ENCODE measurements at places on chromosomes 5 and 9.

- no peak for DNase-seq
Measured at GRCh38 chr5:34533582-34534522, 122.3 kb upstream of the RAI14 start.

GRCh38 chr5:32574540-32575175 lies 10.7 kb upstream of the SUB1 start:
- no peak for DNase-seq

GRCh38 chr9:6564868-6565267 lies 80.7 kb downstream of the GLDC start:
- no peak for DNase-seq

DNA sequence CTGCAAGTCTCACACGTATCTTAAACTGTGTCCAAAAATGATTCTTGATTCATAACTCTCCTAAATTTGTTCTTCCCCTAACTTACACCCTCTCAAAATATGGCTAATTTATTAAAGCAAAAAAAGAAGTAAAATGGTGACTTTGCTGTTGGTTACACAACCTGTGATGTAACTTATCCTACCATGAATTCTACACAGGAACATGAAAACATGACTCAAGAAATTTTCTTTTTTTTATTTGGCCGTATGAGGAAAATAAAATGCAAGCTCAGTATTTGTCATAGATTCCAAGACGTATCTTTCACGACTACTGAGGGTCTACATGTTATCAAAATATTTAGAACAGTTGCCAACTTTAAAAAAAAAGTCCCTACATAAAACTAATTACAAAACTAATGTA lies 9.2 kb downstream of the LIFR start:
- no peak for DNase-seq

DNA sequence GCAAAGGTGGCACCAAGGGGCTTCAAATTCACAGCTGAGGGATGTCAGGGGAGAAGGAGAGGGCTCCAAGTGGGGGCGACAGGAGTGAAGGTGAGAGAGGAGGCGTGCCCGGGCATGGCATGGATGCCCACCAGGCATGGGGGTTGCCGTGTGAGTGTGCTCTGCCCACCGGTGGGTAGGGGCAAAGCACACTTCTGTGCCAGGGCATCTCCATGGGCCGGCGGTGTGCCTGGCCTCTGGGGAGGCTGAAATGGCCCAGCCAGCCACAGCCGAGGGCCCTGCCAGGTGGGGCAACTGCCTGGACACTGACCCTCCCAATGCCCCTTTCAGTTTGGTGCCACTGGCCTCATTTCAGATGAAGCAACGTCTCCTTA lies 14.0 kb upstream of the RNU6ATAC start:
- no peak for DNase-seq

DNA sequence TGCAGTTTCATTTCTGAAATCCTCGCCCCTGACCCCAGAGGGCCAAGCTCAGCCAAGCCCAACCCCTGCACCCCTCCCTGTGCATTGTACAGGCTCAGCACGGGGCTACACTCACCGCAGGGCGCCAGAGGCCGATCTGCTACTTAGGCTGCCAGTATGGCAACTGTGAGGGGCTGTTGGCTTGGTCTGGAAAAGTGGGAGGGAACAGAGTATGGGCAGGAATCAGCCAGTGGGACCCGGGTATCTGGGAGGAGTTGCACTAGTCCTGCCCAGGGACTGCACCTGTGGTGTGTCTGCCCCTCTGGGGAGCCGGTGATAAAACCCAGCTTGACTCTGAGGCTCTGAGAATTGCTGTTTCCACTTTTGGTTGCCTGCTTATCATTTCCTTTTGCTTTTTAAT lies 167.4 kb upstream of the KIF2A start:
- DNase-seq, result no peak

- DNase-seq, result no peak
Measured at GRCh38 chr5:107274571-107274970, 396.2 kb downstream of the EFNA5 start.

DNA sequence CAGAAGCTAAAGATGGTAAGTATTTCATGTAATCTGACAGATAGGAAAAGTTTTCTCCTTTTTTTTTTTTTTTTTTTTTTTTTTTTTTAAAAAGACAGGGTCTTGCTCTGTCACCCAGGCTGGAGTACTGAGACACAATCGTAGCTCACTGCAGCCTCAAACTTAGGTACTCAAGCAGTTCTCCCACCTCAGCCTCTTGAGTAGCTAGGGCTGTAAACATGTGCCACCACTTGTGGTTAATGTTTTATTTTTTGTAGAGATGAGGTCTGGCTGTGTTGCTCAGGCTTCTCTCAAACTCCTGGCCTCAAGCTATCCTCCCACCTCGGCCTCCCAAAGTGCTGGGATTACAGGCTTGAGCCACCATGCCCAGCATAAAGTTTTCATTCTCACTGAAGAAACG lies 17.8 kb downstream of the CDK7 start:
- DNase-seq, result no peak

GRCh38 chr9:8234316-8234715 lies 434.7 kb upstream of the DMAC1 start:
- DNase-seq, result no peak

DNA sequence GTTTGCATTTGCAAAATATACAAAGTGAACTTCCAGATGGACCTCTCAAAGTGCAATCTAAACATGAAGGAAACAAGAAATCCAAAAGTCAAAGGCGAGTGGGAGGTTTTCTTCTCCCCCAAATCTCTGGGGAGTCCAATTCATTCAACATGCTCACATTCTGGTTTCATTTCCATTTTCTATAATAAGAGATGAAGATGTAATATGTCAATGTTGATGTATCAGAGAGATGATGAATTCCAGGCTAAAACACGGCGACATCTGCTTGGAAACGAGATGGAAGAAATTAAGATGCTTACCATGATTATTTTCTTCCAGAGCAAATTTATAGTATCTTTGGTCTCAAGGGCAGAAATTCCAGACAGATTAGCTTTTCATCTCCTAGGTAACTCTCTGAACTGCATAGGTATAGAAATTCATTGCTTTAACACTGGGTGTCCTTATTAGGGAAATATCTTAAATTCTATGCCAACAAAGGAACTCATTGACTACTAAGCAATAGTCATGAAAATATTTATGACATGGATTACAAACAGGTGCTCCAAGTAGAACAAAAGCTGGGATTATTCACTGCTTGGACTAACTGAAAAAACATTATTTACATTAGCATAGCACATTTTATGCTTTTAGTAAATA lies 287.9 kb downstream of the SEC61B start:
- DNase-seq, result no peak

GRCh38 chr9:131382850-131383729 lies 10.8 kb upstream of the PRRC2B start:
- no peak for DNase-seq

DNA sequence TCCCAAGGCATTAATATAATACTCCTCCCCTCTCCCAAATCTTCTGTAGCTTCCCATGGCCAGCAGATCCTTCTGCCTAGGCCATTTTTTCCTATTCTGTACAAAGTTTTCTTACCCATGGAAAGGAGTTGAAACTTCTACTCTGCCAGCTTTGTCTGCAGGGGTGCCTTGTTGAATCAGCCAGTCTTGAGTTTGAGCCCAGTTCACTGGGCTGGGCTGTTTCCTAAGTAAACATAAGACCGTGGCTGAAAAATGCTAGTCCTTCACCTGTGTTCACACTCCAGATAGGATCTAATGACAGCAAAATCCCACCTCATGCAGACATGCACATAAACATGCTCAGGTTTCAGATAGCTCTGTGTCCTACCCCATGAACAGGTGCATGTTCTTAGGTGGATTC lies 10.4 kb downstream of the TEX48 start:
- DNase-seq, result no peak

DNA sequence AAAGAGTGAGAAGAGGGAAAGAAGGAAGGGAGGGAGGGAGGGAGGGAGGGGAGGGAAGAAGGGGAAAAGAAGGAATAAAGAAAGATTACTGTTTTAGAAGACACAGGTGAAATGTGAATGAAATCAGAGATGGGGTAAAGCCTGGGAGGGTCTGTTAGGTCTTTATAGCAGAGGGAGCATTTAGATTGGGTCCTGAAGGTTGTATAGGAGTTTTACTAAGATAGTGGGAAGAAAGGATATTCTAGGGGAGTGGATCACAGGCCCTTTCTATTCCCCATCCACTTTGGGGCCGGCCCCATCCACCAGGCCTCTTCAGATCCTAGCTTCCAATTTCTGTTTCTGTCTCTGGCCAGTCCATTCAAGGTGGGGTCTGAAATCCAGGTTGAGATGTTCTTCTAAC lies 35.5 kb downstream of the C9orf50 start:
- DNase-seq, result no peak

DNA sequence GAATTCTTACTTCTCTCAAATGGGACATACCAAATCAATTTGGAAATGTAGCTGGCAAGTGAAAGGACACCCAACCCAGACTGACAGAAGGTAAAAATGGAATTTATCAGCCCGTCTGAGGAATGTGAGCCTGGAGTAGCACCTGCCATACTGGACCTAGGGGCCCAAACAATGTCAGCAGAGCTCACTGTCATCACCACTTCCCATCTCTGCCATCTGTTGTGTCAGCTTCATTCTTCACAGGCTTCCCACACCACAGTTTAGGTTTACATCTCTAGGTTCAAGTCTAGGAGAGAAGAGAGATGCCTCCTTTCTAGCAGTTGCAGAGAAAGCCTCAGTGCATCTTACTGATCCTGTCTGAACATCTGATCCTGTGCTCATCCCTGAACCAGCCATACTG lies 222.4 kb downstream of the DOCK8 start:
- DNase-seq, result no peak

- DNase-seq, result no peak
Measured at GRCh38 chr5:181166812-181167733, 19.7 kb downstream of the OR2V2 start.

GRCh38 chr5:158020555-158021418 lies 161.8 kb upstream of the CLINT1 start:
- DNase-seq, result no peak

GRCh38 chr5:141933151-141933550 lies 9.5 kb downstream of the DELE1 start:
- no peak for DNase-seq

Measured in CD4-positive, alpha-beta T cell treated with Interleukin-2 at 100 ng/mL for 4 hours (primary cell).